ENCODE measurements at places on chromosomes 16 and 17.

GRCh38 chr16:649631-650030, 466 bp downstream of the WDR90 start:
- no peak for DNase-seq

GRCh38 chr16:79402356-79402755, 198.2 kb downstream of the MAF start:
- DNase-seq = no peak

DNA sequence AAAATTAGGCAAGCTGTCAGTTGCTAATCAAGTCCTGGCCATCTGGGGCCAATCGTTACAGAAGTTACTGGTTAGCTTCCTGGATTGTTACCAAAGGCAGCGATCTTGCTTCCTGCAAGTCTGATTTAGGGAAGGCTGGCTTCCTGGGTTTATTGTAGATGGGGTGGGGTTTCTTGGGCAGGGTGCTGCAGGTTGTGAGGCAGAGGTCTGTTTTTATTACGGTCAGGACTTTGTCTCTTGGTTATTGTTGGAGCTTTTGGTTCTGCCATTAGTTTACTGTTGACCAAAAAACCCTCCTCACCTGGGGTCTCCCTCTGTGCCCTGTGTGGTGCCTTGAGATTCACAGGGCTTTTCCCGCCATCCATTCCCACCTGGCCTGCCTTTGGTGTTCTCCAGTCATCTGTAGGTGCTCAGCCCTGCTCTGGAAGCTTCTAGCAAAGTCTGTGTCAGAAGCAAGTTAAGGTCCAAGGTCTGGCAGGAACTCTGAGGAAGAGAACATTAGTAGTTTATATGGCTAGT, 36.9 kb downstream of the SLC47A1 start:
- DNase-seq = peak; percentile 8

- no peak for DNase-seq
Measured at GRCh38 chr17:73564843-73565242, 79.4 kb downstream of the SDK2 start.

- no peak for DNase-seq
Measured at GRCh38 chr16:57800200-57801097, 1.8 kb downstream of the KIFC3 start.

- peak; percentile 40 for DNase-seq
Measured at GRCh38 chr17:27651411-27652345, 20.7 kb downstream of the LGALS9 start.

DNA sequence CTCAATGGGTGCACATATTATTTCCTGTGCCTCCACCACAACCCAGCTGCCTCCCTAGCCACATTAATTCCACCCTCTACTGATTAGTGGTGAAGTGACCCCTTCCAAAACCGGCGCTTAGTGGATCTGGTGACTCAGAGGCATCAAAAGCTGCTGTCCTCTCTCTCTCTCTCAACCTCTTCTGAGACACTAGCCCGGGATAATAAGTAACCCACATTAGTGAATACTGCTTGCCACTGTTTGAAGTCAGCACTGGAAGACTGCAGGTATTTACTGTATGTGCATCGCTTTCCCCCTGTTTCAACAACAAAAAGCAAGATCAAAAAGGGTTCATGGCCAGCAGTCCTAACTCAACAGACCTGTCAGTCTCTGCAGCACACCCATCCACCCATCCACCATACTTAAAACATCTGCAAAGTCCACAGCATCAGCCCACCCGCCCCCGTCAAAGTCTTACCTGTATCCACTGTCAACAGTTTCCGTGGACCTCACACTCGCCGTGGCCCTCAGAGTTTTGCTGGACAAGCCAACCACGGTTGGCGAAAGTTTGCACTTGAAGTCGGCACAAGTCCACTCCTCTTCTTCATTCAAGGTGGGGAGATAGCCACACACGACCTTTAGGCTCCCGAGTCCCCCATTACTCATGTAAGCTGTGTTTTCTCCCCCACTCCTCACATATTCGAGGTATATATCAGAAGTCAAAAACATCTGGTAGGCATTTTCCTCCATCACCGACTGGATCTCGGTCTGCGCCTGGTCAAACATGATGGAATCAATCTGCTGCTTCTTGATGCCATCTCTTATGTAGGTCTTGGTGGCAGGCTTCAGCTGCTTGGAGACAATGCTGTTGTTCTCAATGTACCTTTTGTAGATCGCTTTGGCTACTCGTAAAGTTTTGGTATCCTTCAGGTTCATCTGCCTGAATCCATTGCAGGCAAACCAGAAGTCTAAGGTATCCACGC, 3.8 kb downstream of the AXIN2 start:
- DNase-seq = no peak

GRCh38 chr17:28646039-28646754, 1.2 kb upstream of the BLTP2 start:
- DNase-seq = no peak

GRCh38 chr17:78779850-78780249, 2.2 kb downstream of the CYTH1 start:
- DNase-seq = peak; percentile 20

GRCh38 chr17:5952518-5952917, 117.7 kb upstream of the WSCD1 start:
- no peak for DNase-seq

DNA sequence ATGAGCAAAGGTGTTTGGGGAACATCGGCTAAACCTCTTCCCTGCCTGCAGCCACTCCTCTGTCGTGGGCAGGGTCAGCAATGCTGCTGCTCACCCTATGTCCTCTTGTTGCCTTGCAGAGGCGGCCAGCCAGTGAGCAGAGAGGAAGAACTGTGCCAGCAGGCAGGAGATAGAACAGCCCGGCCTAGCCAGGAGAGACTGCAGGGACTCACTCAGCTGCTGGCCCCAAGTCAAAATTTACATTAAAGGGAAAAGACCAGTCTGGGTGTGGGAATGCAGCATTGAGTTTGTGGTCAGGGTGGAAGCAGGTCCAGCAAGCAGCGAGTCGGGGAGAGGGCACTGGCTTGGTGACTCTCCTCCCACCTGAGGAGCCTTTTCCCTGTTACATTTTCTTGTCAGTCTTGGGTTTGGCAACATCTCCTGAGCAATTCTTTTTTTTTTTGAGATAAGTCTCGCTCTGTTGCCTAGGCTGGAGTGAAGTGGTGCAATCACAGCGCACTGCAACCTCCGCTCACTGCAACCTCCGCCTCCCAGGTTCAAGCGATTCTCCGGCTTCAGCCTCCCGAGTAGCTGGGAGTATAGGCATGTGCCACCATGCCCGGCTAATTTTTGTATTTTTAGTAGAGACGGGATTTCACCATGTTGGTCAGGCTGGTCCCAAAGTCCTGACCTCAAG, 22.7 kb downstream of the LIG3 start:
- no peak for DNase-seq

DNA sequence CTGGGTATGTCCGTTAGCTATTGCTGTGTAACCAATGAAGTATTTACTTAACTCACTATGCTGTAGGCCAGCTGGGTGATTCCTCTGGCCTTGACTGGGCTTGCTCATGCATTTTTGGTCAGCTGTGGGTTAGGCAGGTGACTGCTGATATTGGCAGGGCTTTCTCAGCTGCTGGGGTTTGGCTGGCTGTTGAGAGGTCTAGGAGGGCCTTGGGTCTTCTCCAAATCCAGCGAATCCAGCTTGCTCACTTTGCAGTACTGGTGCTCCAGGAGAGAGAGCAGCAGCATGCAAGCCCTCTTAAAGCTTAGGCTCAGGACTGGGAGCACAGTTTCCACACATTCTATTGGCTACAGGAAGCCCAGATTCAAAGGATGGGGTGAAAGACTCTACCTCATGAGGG, 270.1 kb downstream of the PHKB start:
- DNase-seq = no peak

- no peak for DNase-seq
Measured at GRCh38 chr16:89048090-89048725, 45.4 kb upstream of the ACSF3 start.

- DNase-seq = no peak
Measured at GRCh38 chr16:74742051-74742481, 32.6 kb downstream of the FA2H start.

GRCh38 chr17:63282455-63282854, 163.7 kb downstream of the CYB561 start:
- DNase-seq = no peak

- DNase-seq = no peak
Measured at GRCh38 chr17:59642565-59642964, 22.9 kb downstream of the CLTC start.

DNA sequence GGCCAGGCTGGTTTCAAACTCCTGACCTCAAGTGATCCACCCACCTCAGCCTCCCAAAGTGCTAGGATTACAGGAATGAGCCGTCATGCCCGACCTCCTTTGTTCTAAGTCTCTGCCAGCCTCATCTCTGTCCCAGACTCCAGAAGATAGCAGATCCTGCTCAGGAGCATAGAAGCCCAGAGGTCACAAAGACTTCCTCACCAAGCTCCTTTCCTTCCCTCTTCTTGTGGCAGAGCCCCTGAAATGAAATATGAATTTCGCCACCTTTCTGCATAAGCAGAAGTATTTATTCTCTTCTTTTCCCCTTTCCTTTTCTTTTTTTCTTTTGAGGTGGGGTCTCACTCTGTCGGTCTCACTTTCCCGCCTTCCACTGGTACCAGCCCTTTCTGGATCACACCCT, 11.5 kb upstream of the PIPOX start:
- peak; percentile 54 for DNase-seq

- DNase-seq = no peak
Measured at GRCh38 chr17:17054636-17055035, 12.4 kb downstream of the MPRIP start.

DNA sequence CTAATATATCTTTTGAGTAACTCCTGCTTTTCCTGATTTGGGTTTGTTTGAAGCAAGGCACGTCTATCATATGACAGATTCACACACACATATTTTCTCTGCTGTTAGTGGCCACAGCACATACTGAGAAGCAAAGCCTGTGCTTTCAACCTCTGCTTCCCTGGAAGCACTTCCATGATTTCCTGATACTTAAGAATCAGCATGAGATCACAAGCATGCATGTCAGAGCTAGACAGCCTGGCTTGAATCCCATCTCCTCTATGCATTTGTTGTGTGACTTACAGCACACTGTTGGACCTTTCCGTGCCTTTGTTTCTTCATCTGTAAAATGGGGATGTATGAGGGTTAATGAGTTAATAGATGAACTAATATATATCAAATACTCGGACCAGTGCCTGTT, 151.1 kb upstream of the NOL11 start:
- DNase-seq = no peak

DNA sequence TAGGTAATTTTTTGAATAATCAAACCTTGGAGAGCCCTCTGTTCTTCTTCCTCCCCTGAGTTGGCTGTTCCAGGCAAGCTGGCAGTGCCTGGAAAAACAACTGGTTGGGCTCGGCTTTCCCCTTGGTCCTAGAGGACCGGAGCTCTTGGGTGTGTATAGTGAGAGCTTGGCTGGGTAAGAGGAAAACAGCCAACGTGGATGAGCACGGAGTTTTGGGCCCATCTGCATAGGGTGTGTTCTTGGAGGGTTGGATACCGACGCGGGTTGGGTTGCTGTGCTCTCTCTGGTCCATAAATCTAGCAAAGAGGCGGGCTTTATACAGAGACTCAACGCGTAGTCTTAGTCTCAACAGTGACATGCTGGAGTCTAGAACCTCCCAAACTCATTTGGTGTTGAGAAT, 23.2 kb downstream of the ITGB3 start:
- DNase-seq = no peak

GRCh38 chr16:8402981-8403843, 187.1 kb downstream of the TMEM114 start:
- DNase-seq = no peak

DNA sequence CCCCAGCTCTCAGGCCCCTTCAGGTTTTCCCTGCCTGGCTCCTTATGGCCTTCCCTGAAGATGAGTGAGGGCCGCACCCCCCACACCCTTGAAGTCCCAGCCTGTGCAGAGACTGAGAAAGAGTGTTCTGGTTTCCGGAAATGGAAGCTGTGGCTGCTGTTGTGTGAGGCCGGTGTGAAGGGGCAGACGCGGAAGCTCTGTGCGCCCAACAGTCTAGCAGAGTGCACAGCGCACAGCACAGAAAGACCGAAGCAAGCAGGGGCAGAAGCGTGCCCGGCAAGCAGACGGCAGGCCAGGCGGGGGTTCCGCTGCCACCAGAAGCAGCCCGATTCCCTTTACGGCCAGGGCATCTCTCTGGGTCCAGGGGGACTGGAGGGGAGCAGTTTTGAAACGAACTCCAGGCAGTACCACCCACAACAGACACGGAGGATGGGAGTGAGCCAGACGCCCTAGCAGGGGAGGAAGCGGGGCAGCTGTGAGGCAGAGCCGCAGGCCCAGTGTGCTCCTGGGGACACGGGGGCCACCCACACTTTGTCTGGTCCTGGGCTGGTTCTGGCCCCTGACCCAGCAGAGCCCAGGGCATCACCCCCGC, 16.7 kb downstream of the TPSG1 start:
- no peak for DNase-seq

DNA sequence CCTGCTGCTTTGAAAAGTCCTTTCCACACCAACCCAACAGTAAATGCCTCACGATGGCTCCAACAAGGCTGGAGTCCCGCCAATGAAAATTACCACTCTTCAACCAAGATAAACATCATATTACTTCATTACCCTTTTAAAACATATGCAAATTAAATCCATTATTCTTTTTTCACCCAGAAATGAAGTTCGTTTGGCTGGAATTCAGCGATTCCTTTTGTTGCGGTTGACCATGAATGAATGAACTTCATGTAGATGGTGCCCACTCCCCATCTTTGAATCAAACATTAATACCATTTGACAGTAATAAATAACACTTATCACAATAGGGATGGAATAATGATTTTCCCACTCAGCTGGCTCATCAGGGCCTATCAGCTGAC, 211.5 kb upstream of the TOX3 start:
- no peak for DNase-seq

DNA sequence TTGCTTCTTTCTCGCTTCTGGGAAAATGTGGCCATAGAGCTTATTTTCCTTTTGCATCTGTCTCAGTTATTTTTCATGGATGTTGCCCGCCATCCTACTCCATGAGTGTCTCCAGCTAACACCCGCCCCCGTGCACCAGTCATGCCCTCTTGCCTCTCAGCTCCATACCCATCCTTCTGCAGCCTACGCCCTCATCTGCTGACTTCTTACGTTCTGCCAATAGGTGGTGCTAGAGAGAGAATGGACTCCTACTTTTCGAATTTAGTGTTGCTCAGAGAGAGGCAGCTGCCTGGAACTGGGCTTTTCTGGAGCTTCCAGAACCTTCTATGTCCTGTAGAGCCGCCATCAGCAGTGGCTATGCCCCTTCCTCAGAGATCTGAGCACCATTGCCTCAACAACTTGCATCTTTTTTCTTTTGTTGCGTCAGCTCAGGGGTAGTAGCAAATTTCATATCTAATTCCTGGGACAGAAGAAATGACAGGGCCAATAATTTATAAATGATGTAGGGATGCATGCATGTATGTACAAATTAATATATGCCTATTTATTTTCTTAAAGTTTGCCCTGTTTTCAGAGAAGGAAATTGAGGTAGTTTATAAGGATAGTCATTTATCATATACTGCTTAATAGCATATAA, 119.7 kb upstream of the MYOCD start:
- no peak for DNase-seq

- DNase-seq = no peak
Measured at GRCh38 chr17:69796078-69796477, 278.9 kb upstream of the KCNJ16 start.

- DNase-seq = no peak
Measured at GRCh38 chr17:62601471-62601870, 26.0 kb upstream of the MRC2 start.
